ENCODE measurements at places on chromosomes 16 and 17.
A peak's percentile ranks its signal among the peaks of the same experiment; 100 is the strongest.

- DNase-seq: no peak
Observed at GRCh38 chr16:27238016-27238587, 30.5 kb downstream of the NSMCE1 start.

- DNase-seq: no peak
Observed at GRCh38 chr17:62724398-62725146, 83.5 kb downstream of the MARCHF10 start.

- peak; percentile 75 for DNase-seq
Observed at GRCh38 chr16:21656795-21657768, 4.7 kb upstream of the IGSF6 start.

DNA sequence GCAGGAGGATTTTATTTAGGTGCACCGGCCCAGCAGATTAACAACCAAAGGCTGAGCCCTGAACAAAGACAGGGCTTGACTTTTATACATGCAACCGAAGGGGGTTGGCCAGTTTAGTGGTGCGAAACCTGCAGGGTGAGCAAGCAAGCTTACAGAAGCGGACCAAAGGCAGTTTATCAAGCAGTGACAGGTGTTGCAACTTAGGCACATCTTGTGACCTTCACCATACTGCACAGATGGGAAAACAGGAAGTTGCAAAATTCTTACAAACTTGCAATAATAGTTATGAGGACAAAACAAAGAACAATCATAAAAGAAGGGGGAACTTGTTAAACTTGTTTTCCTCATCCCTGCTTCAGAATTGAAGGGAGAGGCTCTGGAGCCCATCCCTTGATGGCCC, 1265.1 kb downstream of the CDH8 start:
- no peak for DNase-seq

- DNase-seq: no peak
Observed at GRCh38 chr16:2196162-2196980, at the start of gene CASKIN1. TSS of gene CASKIN1 (minus strand) at chr16:2196605. CDS start at chr16:2196432, 173 bp downstream.

- no peak for DNase-seq
Observed at GRCh38 chr17:11251561-11252107, 10.6 kb downstream of the SHISA6 start.

DNA sequence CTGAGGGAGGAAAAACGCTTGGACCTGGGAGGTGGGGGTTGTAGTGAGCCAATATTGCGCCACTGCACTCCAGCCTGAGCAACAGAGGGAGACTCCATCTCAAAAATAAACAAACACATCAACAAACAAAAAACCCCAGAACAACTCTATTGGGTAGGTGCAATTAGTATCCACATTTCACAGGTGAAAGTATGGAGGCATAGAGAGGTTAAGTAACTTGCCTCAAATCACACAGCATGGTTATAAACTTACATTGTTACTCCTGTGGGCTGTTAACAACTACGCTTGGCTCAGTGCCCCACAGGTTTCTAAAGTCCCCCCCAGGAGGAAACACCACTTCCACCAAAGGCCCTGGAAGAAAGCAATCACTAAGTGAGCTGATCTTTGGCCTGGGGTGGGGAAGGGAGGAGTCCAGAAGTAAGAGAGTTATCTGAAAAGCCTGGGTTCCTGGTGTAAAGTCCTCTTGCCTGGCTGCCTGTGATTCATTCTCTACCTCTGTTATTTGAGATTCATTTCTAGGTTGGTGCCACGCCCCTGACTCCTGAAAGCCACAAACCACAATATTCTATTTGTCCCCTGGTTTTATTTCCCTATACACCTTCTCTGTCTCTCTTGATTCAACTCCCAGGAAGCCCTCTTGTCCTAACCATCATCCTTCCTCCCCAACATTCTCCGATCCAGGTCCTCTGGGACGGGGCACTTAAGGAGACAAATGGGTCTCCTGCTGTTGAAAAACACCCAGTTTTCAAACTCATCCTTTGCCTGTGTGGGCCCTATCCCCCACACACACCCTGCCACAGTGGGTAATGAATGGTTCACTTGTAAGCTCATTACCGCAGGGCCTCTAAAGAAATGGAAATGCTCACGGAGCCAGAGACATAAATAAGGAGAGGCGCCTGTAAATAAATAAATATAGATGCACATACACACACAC, 195.4 kb downstream of the XYLT1 start:
- DNase-seq: peak; percentile 85

DNA sequence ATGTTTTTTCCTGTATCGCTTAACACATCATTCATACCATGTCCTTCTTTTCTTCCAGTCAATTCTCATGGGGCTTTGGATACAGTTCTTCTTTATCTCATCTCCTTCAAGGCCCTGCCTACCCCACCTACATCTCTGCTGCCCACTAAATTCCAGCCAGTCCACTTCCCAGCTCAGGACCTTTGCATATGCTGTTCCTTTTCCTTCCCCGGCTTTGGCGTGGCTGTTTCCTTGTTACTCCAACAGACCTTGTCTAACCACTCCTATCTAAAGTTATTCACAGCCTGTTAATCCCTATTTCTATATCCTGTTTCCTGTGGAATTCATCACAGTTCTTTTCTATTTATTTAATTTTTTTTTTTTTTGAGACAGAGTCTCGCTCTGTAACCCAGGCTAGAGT, 6.6 kb upstream of the STAT3 start:
- DNase-seq: no peak

GRCh38 chr16:4593086-4593485, 21.6 kb downstream of the UBALD1 start:
- DNase-seq: no peak

DNA sequence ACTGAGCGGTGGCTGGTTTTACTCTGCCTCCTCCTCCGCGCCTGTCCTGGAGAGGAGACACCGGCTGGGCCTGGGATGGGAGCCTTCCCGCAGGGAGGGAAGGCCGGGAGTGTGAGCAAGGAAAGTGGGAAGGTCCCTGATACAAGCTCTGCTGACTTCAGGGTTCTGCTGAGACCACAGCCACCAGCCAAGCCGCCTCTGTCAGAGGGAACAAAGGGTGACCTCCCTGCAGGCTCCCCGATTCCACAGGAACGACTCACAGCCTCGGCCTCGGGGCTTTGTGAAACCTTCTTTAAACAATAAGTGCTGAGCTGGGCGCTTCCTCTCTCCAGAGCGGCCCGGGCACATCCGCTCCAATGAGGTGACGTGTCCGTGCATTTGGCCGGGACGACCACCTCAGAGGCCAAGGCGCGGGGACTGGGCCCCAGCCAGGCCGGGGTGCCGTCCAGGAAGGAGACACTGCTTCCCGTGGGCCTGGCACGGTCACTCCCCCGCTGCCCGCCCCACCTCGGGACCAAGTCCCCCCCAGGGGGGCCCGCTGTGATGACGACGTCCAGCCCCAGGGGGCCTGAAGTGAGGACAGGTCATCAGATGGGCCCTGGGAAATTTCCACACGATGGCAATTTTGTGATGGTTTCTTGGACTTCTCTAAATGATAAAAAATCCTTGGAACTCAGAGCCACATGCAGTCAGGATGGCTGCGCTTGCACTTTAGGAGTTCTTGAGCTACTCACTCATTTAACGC, 11.8 kb upstream of the CIBAR2 start:
- no peak for DNase-seq

GRCh38 chr17:80639658-80640057, 95.0 kb downstream of the RPTOR start:
- DNase-seq: no peak

- no peak for DNase-seq
Observed at GRCh38 chr16:3915426-3916260, 35.1 kb upstream of the CREBBP start.

DNA sequence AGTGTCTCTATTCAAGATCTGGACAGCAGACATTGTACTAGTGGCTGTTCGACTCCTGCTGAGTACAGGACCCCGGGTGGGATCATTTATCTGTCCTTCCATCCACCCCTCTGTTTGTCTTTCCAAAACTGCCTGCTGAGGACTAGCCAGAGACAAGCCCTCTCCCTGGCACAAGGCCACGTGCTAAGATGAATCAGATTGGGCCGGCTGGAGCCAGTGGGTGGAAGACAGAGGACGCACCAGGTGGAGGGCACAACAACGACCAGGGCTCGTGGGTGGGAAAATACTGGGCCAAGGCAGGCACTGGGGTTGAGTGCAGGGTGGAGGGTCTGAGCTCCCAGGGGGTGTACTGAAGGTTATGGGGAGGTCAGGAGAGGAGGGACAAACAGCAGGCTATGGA, 1.4 kb upstream of the CA7 start:
- DNase-seq: no peak

- DNase-seq: no peak
Observed at GRCh38 chr16:3092501-3092941, 6.6 kb downstream of the ZSCAN10 start.

DNA sequence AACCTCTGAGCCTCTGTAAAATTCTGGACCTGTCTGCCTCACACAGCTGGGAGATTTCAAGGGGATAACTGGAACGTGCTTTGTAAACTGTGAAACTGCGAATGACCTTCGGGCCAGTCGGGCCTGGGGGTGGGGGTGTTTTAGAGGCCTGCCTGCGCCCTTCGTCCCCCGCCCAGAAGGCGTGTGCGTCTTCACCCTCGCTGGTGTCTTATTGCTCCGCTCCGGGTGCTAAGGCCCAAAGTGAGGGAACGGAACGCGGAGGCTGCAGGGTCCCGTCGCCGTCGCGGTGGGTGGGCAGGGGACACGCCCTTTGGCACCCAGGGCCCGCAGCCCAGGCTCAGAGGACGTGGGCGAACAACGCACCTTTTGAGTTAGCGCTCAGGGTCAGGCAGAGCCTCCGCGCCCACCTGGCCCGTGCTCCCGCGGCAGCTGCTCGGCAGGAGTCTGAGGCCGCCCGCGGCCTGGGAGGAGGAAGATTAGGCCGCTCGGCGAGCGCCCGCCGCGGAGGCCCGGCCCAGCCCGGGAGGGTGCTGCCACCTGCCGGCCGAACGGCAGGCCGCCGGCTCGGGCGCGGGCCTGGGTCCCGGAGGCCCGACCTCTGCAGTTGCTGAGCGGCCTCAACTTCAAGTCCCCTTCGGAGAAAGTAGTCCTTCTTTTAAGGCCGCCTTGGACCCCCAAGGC, 29.7 kb downstream of the DCAKD start:
- peak; percentile 53 for DNase-seq

DNA sequence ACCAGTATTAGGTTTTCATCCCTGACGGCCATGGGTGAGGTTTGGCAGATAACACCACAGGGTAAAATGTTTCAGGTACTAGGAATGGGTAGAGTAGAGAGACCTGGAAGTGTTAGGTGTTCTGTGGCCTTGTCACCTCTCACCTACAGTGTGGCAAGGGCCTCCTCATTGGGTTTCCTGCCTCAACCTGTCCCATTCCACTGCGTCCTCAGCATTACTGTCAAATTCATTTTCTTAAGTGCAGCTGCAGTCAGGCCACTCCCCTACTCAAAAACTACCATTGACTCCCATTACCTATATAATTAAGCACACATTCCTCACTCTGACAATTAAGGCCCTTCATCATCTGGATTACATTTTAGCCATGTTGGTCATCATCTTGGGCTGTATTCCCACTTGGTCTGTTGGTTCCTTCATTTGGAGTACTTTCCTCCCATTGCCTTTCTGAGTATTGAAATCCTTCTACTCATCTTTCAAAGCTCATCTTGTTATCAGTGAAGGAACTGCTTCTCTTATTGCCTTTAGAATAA, 64.5 kb downstream of the NUP88 start:
- no peak for DNase-seq

- DNase-seq: no peak
Observed at GRCh38 chr17:48546924-48547807, 2.3 kb upstream of the HOXB2 start.

GRCh38 chr16:76749780-76750375, 441.1 kb upstream of the MON1B start:
- DNase-seq: no peak

DNA sequence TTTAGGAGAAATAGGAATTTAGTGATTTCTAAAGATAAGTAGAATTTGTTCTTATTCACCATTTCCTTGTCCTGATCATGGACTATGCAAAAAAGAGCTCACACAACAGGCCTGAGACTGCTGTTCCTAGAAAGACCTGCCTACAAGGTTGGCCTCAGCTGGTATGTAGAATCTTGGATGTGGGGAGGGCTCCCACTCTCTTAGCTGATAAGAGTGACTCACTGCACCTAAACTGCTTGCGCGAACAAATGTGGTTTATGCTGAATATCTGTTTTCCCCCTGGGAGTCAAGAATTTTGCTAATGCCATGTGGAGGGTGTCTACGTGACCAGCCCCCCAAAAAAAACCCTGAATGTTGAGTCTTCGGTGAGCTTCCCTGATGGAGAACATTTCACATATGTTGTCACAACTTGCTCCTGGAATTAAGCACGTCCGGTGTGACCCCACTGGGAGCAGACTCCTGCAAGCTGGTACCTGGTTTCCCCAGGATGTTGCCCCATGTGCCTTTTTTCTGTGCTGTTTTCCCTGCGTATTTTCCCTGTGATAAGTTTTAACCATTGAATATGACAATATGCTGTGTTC, 68.8 kb upstream of the HSBP1 start:
- no peak for DNase-seq

GRCh38 chr17:18957831-18958230, 5.9 kb downstream of the SLC5A10 start:
- no peak for DNase-seq

DNA sequence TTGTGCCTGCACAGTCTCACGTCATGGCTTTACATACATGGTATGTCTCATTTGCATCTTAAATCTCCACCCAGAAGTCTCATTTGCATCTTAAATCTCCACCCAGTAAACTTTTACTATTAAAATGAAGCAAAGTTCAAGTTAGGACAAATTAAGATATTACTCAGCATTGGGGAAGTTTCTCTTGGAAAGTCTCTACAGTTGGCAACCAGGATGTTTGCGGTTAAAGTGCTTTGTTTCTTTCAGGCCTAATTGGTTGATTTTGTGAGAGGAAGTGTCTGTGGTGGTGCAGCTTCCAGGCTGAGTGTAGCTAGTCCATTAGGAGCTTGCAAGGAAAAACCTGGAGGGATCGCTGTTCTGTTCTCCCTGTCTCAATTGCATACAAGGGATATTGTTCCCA, 1373.3 kb upstream of the GOT2 start:
- no peak for DNase-seq

GRCh38 chr17:31532081-31532480, 140.6 kb downstream of the RAB11FIP4 start:
- no peak for DNase-seq

GRCh38 chr16:77922228-77922754, 100.1 kb upstream of the CLEC3A start:
- no peak for DNase-seq

GRCh38 chr16:79229361-79229760, 371.2 kb downstream of the MAF start:
- DNase-seq: no peak
